Pancreas (tissue), 10 donors: ENCODE measurements at places on chromosomes 2 and 18. TPM values are rescaled to one million over a fixed set of nuclear protein-coding genes. Genes with fewer than 3 reads are reported as not detected.

Gene LYPD6B
- total RNA-seq = 5.4 TPM

Gene RRM2
- total RNA-seq = 0.74 TPM

Gene KCNJ3
- total RNA-seq = 0.93 TPM

Gene LYG2
- total RNA-seq = not detected

Gene ANO7
- total RNA-seq = 1.2 TPM

Gene RGPD8
- total RNA-seq = 13.1 TPM

Gene G6PC2
- total RNA-seq = 2.2 TPM

Gene LDLRAD4
- total RNA-seq = 6.8 TPM

Gene UGT1A10
- not detected for total RNA-seq

Gene TMEM163
- 24.7 TPM for total RNA-seq

Gene SERPINB7
- not detected for total RNA-seq

DNA sequence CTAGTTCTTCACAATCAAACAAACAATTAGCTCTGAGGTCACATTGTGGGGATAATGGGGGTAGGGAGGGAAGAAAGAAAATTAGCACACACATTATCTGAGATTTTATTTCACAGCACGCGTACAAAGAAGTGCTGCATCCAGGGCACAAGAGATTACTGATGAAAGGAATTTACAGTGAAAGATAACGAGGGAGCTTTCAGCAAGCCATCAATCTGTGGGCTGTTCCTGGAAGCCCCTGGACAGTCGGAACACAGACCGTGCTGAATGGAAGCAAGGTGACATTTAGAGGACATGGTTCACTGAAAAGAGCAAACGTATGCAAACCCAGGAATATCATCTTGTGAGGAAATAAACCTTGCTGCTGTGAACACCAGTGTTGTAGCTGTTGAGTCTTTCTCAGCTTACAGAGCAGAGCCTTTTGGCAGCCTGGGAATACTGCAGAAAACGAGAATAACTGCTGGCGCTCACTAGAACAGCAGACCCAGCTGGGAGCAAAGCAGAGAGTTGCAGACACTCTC lies 63.2 kb downstream of the SCG2 start:
- H3K4me1 ChIP-seq = no peaks in the 10 kb centered on the region
- no peaks in the 10 kb centered on the region for H3K27me3 ChIP-seq

DNA sequence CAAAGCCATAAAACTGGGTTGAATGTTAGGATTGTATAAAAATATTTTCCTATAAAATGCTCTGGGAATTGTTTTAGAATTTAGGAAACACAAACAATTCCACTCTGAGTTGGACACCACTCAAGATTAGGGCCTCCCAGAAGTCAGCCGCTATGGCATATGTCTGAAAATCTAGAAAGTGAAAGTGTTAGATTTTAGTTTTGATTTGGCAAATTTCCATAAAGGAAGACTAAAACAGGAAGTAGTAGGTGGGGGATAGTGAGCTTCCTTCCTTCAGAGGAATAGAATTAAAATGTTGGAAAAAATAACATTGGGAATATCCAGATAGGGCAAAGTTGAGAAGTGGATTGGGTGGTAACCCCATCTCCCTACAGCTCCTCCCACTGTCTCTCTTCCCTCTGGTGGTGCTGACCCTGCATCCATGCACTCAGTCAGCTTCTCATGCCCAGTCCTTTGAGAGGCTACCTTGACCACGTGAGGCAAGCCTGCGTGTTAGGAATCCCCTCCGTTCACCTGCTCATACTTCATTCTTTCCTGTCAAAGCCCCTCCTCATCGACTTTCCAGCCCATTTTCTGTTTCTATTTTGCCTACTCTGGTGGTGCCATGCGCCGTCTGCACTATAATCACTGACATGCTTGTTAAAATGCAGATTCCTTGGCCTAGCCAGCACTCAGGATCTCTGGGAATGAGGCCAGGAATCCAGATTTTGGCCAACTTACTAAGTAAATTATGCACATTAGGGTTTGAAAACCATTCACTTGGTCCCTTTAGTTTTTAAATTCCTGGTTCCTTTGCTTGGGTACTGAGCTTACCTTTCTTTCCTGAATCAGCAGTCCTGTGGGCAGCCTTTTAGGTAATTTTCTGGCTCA lies 83.5 kb downstream of the POLE4 start:
- H3K27me3 ChIP-seq = no peaks in the 10 kb centered on the region
- H3K4me1 ChIP-seq = no peaks in the 10 kb centered on the region
- no peaks in the 10 kb centered on the region for H3K36me3 ChIP-seq
- H3K27ac ChIP-seq = no peak overlapping the region

DNA sequence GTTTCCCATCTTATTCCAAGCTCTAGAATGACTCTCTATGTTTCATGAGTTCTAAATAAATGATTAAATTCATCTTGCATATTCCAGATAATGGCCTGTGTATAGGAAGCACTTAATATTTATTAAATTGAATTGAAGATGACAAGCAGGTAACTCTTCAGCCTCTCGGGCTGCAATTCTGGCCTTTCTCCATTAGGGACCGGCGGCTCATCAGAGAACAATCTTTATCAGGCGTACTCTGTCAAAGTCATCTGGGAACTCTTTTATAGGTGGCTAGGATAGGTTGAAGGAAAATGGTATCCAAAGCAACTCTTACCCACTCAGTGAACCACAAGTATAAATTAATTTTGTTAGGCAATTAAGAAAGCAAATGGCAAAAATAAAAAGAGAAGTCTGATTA lies 308.5 kb downstream of the NOL4 start:
- H3K4me3 ChIP-seq = no peak overlapping the region
- no peak for DNase-seq
- H3K27ac ChIP-seq = no peak overlapping the region
- no peaks in the 10 kb centered on the region for H3K27me3 ChIP-seq
- H3K36me3 ChIP-seq = no peaks in the 10 kb centered on the region

GRCh38 chr2:26629346-26629630 lies 11.9 kb downstream of the CIB4 start:
- no peak overlapping the region for H3K4me3 ChIP-seq
- H3K4me1 ChIP-seq = no peaks in the 10 kb centered on the region
- no peak for DNase-seq
- no peak overlapping the region for H3K27ac ChIP-seq
- H3K27me3 ChIP-seq = no peaks in the 10 kb centered on the region
- no peaks in the 10 kb centered on the region for H3K36me3 ChIP-seq

- no peak overlapping the region for H3K27ac ChIP-seq
- H3K36me3 ChIP-seq = no peaks in the 10 kb centered on the region
- no peak for DNase-seq
- H3K4me3 ChIP-seq = no peak overlapping the region
- H3K4me1 ChIP-seq = no peaks in the 10 kb centered on the region
These were observed 482.2 kb downstream of the SPAG16 start for GRCh38 chr2:213766465-213766901.

DNA sequence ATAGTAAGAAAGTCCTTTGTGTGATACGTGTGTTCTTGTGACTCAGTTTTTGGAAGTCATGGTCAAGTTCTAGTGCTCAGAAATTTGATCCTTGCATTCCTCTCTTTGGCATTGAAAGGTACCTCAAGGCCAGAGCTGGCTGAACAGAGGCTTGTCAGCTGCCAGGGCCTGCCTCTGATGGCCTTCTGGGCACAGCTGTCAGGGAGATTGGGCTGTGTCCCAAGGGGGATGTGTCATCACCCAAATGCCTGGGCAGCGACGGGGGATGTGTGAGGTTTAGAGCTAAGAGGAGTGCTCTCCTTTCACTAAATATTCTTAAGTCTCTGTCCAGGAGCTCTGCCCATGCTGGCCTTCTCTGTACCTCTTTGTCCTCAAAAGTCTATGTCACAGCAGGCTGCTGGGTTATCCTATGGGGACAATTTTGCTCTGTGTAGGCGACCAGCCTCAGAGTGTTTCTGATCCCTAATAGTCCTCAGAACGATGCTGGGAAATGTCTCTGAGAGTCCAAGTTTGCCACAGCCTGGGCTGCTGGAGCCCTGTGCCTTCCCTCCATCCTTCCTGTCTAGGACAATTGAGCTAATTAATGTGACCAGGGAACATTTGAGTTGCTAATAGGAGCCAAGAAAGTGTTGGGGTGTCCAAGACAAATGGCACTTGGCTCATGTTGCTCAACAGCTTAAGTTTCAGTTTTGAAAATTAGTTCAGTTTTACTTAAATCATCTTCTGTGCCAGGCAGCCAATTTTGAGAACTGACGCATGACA lies 115.4 kb upstream of the ZNF521 start:
- DNase-seq = no peak
- H3K4me3 ChIP-seq = no peak overlapping the region

DNA sequence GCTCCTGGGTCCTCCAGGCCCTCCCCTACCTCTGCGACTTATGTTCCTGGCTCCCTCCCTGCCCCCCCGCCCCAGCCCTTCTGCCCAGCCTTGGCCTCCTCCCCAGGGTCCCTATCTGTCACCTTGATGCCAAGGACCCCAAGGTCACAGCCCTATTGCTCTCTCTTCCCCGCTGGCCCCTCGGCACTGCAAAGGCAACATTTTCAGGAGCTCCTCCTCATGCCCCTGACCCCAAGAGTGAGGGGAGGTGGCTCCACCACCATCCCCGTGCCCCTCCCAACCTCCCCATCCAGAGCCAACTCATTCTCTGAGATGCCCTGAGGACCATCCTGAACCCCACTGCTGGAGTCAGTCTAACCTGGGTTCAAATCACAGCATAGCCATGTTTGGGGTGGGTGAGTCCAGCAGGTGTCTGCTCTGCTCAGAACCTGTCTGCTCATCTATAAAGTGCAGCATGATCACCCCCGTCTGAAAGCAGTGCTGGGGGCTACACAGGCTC lies 11.7 kb downstream of the LIMS2 start:
- peaks cover 3% of the 10 kb centered on the region for H3K27me3 ChIP-seq
- no peaks in the 10 kb centered on the region for H3K36me3 ChIP-seq
- H3K27ac ChIP-seq = no peak overlapping the region
- no peak overlapping the region for H3K4me3 ChIP-seq
- no peaks in the 10 kb centered on the region for H3K4me1 ChIP-seq
- no peak for DNase-seq

- H3K4me3 ChIP-seq = no peak overlapping the region
- no peaks in the 10 kb centered on the region for H3K36me3 ChIP-seq
- H3K27me3 ChIP-seq = no peaks in the 10 kb centered on the region
These were observed 143.5 kb downstream of the PKP4 start for GRCh38 chr2:158600155-158600802.

GRCh38 chr2:29065068-29065811 lies 9.1 kb downstream of the PCARE start:
- H3K27me3 ChIP-seq = no peaks in the 10 kb centered on the region
- no peaks in the 10 kb centered on the region for H3K36me3 ChIP-seq
- no peak overlapping the region for H3K27ac ChIP-seq

DNA sequence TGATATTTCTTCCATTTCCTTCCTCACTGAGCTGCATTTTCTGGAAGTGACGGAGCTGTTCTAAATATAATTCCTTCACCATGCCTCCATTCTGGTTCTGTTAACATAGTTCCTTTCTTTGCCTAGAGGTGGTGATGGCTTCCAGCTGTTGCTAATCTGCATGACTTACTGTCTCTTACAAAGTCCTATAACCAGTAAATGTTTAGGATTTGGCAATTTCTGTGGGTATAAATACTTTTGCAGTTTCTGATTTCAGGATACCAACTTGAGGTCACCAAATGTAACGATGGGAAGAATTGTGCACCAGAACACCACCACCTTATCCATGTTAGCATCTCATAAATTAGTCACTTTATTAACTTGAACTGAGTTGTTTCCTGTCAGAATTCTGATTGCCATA lies 101.7 kb upstream of the FN1 start:
- H3K4me1 ChIP-seq = no peaks in the 10 kb centered on the region
- DNase-seq = no peak
- H3K27ac ChIP-seq = no peak overlapping the region
- H3K4me3 ChIP-seq = no peak overlapping the region
- H3K27me3 ChIP-seq = no peaks in the 10 kb centered on the region

GRCh38 chr2:105541189-105542050 lies 142.6 kb upstream of the FHL2 start:
- H3K4me3 ChIP-seq = no peak overlapping the region
- H3K4me1 ChIP-seq = no peaks in the 10 kb centered on the region
- no peaks in the 10 kb centered on the region for H3K36me3 ChIP-seq
- DNase-seq = no peak

GRCh38 chr2:201345625-201346213 lies 11.4 kb downstream of the FLACC1 start:
- H3K4me3 ChIP-seq = no peak overlapping the region
- no peak for DNase-seq
- H3K27ac ChIP-seq = no peak overlapping the region
- H3K4me1 ChIP-seq = no peaks in the 10 kb centered on the region
- H3K36me3 ChIP-seq = no peaks in the 10 kb centered on the region
- H3K27me3 ChIP-seq = no peaks in the 10 kb centered on the region

- H3K36me3 ChIP-seq = no peaks in the 10 kb centered on the region
- no peaks in the 10 kb centered on the region for H3K27me3 ChIP-seq
- no peak overlapping the region for H3K27ac ChIP-seq
- peak overlapping the region; percentile 45 for H3K4me3 ChIP-seq
- H3K4me1 ChIP-seq = no peaks in the 10 kb centered on the region
- peak; percentile 69 for DNase-seq
These were observed 456 bp downstream of the LRP1B start for GRCh38 chr2:142130111-142131009.

- no peaks in the 10 kb centered on the region for H3K27me3 ChIP-seq
- no peaks in the 10 kb centered on the region for H3K4me1 ChIP-seq
- no peak overlapping the region for H3K4me3 ChIP-seq
- DNase-seq = no peak
- H3K27ac ChIP-seq = no peak overlapping the region
- H3K36me3 ChIP-seq = no peaks in the 10 kb centered on the region
These were observed 31.0 kb upstream of the MSH6 start for GRCh38 chr2:47751856-47752414.

GRCh38 chr2:138356178-138356577 lies 145.4 kb upstream of the SPOPL start:
- DNase-seq = no peak
- peaks cover 15% of the 10 kb centered on the region for H3K4me1 ChIP-seq
- no peaks in the 10 kb centered on the region for H3K27me3 ChIP-seq
- no peak overlapping the region for H3K27ac ChIP-seq
- no peak overlapping the region for H3K4me3 ChIP-seq

GRCh38 chr2:43021791-43022509 lies 204.5 kb downstream of the ZFP36L2 start:
- no peak overlapping the region for H3K4me3 ChIP-seq
- no peaks in the 10 kb centered on the region for H3K36me3 ChIP-seq
- H3K27me3 ChIP-seq = no peaks in the 10 kb centered on the region
- no peak for DNase-seq
- H3K27ac ChIP-seq = no peak overlapping the region

- no peak overlapping the region for H3K27ac ChIP-seq
- no peak for DNase-seq
- H3K36me3 ChIP-seq = no peaks in the 10 kb centered on the region
- no peak overlapping the region for H3K4me3 ChIP-seq
These were observed 91.2 kb upstream of the ARL4C start for GRCh38 chr2:234588054-234588430.

GRCh38 chr2:161030260-161031063 lies 129.8 kb upstream of the TANK start:
- DNase-seq = no peak
- no peaks in the 10 kb centered on the region for H3K27me3 ChIP-seq
- H3K4me1 ChIP-seq = no peaks in the 10 kb centered on the region
- no peak overlapping the region for H3K4me3 ChIP-seq
- H3K27ac ChIP-seq = no peak overlapping the region
